ENCODE measurements at places on chromosomes 12 and 14.

DNA sequence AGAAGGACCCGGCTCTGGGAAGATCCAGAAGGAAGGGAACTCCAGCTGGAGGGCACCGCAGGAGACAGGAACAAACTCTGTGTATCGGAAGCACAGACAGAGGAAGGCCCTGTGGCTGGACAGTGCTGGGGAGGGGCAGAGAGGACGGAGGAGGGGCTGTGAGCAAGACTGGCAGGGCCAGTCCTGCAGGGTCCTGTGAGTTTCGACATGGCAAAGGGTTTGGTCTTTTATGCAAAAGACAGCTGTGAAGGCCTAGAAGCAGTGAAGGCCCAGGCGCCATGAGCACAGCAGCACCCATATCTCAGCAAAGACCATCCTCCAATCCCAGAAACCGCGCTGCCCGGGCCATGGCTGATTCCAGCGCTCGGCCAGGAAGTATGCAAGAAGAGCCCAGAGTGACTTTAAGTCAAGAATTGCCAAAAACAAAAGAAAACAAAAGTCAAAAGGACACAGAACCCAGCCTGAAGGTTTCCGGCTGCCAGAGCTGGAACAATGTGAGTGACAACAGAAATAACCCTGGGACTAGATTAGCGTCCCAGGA, 126.5 kb downstream of the NCOR2 start:
- DNase-seq: no peak

- DNase-seq: peak; percentile 74
Observed at GRCh38 chr14:52694761-52695480, 437 bp downstream of the ERO1A start.

- DNase-seq: no peak
Observed at GRCh38 chr12:6468283-6468575, 2.2 kb downstream of the VAMP1 start.

- no peak for DNase-seq
Observed at GRCh38 chr12:54162741-54163140, 26.0 kb downstream of the SMUG1 start.

DNA sequence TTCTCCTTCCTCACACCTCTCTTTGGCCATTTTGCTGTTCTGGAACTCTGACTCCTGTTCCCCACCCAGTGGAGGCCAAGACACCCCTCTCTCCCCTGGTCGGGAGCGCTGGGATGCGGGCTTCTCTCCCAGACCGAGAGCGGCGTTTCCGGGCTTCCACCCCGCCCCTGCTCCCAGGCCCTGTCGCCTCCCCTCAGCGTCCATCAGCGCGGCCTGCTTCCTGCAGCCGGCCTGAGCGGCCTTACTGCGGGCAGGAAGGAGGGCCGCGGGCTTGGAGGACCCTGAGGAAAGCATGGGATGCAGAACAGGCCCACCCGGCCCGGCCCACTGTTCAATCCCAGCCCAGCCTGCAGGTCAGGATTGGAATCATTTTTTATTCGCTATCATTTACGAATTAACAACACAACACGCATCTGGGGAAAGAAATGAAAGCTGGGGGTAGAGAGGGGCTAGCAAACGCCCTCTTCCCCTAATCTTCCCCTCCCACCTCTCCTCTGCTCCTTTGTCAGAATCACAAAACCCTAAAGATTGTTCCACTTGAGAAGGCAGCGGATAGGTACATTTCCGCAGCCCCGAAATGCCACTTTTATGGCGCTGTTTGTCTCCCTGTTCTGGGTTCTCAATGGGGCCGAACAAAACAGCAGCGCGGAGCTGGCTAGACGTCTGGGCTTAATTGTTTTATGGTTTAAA, 3.8 kb upstream of the HOXC8 start:
- DNase-seq: no peak

DNA sequence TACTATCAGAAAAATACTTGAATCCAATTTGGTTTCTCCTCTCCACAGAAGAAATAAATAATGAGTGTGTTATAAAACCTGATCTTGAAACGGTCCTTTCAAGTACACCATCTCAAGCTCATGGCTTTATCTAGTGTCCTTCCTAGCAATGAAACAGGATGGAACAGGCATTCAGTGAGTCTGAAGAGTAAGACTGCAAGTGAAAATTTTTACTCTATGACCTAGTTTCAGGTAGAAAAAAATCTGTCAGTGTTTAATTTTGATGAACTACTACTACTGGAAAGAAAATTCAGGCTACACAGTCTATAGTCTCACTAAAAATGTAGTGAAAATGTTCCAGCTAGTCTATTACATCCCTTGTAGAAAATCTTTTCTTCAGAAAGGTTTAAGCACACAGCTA, 7.7 kb downstream of the CBX5 start:
- DNase-seq: no peak

DNA sequence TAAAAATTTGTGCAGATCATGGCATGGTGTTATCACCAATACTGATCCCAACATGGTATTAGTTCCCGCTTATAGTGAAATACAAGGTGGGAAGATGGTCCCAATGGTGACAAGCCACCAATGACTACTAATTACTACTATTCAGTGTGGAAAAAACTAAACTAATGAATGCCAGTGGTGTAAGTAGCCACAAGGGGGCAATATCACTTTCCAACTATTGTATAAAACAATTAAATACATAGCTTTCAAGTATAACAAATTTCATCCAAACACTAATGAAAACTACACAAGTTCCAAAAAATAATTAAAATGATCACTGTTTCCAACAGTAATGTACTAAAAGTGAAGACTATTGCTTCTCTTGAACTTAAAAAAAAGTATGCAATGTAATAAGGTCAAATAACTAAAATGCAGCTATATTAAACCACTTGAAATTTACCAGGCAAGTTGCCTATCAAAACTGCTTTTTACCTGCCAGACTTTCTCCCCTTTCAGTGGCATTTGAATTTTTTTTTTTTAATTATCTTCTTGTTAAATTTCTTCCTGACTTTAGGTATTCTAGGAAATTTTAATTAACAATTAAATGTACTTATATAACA, 58.0 kb downstream of the PAPLN start:
- peak; percentile 12 for DNase-seq

GRCh38 chr12:95731519-95731958, 59.0 kb downstream of the NTN4 start:
- no peak for DNase-seq

DNA sequence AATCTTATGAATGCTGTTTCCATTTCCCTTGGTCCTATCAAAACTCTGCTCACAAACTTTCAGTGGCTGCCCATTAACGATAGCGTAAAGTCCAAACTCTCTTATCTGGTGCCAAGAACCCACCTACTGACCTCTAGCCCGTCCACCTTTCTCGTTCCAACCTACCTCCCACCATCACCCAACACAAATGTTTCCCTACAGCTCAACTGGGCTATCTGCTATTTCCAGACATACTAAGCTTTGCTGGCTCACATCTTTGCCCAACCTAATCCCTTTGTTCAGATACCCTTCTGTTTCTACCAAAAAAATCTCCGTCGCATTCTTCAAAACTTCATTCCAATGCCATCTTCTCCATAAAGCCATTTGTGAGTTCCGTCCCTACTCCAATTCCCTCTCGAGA, 7.6 kb upstream of the NOP2 start:
- DNase-seq: no peak

DNA sequence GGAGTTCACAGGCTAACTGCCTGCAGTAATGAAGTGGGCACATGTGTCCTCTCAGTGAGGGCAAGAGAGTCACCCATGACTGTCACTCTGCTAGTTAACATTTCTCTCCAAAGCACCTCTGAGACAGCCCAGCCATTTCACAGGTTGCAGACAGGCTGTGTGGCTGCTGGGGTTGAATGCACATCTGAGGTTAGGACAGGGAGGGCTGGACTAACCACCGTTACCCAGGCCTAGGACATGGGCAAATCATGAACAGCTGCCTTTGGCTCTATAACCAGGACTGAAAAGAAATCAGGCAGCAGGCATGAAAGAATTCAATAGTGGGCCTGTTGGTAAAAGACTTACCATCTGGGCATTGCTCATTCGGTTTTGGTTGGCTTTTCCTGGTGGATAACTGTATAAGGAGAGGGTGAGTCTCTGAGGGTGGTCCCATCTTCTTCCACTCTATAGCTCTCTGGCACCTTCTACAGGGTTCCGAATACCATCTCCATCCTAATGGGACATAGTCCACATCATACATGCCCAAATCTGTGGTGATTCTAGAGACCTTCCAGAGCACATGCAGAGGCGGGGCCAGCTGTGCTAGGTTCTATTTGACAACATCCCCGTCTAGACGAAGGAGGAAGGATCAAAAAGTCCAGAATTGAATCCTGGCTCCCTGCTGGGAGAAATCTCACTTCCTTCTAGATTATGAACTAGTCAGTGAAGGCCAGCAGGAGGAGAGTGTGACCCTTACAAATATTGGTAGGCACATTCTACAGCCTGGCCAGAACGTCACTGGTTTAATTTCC, 10.8 kb downstream of the CRACR2A start:
- DNase-seq: no peak

GRCh38 chr14:49614196-49614595, 6.2 kb downstream of the RPL36AL start:
- no peak for DNase-seq

DNA sequence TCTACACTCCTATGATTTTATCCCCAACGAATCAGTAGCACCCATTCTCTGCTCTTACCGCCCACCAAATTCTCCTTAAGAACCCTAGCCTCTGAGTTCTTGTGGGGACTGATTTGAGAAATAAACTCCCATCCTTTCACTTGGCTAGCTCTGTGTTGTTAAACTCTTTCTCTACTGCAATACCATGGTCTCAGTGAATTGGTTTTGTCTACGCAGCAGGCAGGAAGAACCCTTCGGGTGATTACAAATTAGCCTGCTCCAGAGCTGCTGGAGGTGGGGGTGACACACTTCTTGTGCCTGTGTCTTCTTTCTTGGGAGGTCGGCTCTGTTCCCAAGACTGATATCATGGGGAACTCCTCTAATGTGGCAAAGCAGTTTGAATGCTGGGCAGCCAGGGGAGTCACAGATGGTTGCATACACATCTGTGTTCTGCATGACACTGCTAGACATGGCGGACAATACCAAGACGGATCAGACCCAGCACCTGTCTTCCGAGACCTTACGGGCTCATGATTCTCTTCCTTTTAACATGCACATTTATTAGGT, 1.6 kb upstream of the C1S start:
- DNase-seq: no peak

GRCh38 chr12:93180566-93180965, 197.2 kb upstream of the NUDT4 start:
- DNase-seq: no peak

DNA sequence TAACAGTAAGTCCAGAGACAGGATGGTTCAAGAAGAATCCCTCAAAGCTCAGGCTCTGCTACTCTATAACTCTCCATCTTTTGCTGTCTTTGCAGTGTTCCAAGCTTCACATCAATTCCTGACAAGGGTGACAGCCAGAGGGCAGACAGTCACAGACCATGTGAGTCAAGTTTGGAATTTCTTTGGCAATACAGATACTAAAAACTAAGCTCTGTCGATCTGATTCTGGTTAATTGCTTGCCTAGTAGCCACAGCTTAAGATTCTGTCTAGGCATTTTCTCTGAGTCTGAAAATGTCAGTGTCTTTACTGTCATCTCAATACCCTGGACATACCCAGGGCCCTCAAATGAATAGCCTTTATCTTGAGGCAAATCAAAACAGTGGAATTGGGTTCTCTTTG, 153.7 kb downstream of the CEP128 start:
- no peak for DNase-seq

DNA sequence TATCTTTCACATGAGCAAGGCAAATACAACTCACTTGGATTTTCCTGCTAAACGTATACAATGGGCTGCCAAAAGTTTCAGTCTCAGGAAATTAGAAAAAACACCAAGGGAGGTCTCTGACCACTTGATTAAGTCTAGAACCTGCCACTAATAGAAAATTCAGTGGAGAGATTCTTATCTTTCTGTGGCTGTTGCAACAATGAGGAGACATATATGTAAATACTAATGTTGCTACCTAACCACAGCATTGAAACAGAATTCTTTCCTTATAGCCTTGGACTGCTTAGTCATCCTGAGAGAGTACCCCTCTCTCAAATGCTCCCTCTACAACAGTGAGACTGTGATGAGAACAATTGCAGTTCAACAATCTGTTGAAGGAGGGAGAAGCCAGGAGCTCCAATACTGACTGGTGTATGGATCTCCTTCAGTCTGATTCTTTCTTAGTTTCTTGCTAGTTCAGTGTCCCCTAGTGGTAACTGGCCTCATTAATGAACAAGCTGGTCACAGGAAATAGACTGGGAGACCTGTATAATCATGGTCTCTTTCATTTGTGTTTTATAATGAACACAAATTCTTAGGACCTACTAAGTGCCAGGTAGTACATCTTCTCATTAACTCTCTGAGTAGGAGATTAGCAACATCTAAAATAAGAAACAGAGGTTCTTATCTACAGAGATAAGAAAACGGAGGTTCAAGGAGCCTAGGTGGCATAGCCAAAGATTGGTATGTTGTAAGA, 164.5 kb downstream of the SLC38A4 start:
- DNase-seq: peak; percentile 38

GRCh38 chr14:80602946-80603345, 338.6 kb downstream of the CEP128 start:
- no peak for DNase-seq

- DNase-seq: no peak
Observed at GRCh38 chr12:48389409-48389808, 38.7 kb upstream of the ZNF641 start.

GRCh38 chr12:77130193-77130592, 64.8 kb upstream of the E2F7 start:
- no peak for DNase-seq

DNA sequence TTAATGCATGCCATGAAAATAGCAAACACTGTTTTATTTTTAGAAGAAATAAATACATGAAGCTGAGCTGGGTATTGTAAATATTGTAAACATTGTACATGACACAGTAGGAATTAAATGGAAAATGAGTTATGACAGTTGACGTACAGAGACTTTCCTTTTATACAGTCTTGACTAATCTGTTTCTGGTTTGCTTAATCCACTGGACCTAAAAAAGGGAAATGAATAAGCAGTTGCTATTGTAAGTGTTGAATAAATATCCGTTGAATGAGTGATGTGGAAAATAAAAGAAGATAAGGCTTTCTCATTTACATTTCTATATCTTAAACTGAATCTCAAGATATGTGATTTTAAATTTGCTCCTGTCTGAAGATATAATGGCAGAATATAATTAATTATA, 15.0 kb downstream of the PMCH start:
- DNase-seq: no peak

GRCh38 chr12:57094208-57095160, 5.6 kb downstream of the NAB2 start:
- DNase-seq: no peak

- DNase-seq: no peak
Observed at GRCh38 chr14:32004300-32004699, 72.8 kb upstream of the ARHGAP5 start.
